Right renal cortex interstitium (tissue), 3 donors: ENCODE measurements at places on chromosomes 7 and 10.

DNA sequence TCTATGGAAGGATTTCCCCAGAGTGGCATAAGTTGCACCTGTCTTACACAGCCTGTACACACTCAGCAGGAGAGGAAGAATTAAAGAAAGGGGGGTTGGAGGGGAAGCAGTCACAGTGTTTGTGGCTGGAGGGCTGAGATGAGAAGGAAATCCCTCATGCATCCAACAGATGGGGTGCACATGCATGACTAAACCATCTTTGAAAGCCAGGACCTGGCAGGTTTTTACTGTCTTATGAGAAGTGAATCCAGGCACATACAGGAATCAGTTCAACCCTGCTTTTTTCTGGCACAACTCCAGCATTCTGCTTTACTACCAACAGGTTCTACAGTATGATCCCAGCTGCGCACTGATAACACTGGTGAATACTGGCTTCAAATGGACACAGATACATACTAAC, 107.7 kb downstream of the CACNA2D1 start:
- DNase-seq = no peak

DNA sequence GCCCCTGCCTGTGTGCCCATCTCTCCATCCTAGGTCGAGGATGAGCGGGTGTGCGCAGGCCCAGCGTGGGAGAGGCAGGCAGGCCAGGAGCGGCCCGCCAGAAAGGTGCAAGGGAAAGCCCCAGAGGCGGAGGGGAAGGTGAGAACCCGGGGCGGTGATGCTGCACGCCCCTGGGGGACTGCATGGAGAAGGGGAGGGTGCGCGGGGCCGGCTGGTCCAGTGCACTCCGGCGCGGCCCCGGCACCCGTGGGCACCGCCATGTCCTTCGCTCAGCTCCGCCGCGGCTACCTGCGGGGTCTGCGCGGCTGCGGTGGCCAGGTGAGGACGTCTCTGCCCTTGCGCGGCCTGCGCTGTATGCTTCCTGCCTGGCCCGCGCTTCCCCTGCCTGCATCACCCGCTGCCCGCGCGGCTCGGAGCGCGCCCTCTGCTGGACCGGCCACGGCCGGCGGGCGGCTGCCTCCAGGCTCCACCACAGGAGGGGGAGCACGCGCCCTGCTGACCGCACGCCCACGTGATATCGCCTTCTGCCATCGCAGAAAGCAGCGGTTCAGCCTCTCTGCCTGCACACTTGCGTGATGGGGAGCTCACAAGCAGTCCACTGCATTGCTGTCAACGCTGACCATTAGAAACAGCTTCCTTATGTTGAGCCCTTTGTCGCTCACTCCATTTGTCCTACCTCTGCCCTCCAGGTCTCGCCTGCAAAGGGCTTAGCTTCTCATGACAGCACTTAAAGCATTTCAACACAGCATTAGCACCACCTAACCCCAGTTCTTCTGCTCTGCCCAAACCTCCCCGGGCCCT, 73.9 kb downstream of the CXCL12 start:
- peak; percentile 72 for DNase-seq

DNA sequence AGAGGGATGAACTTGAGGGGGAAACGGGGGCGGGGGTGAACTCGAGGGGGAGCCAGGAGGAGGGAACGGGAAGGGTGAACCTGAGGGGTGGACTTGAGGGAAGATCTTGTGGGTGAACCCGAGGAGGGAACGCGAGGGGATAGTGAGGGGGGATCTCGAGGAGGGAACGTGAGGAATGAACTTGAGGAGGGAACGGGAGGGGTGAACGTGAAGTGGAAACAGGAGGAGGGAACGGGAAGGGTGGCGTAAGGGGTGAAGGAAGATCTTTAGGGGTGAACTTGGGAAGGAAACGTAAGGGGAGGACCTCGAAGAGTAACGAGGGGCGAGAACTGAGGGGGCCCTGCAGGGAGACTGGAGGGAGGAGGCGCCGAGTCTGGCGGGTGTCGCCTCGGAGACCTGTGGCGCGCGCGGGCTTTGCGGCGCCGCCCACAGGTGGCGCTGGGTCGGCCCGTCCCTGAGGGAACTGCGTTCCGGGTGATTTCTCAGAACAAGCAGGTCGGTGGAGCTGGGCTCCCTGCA, 651 bp downstream of the MYO3A start:
- no peak for DNase-seq

- DNase-seq = no peak
These were observed 39.4 kb upstream of the TARP start for GRCh38 chr7:38312821-38313220.

DNA sequence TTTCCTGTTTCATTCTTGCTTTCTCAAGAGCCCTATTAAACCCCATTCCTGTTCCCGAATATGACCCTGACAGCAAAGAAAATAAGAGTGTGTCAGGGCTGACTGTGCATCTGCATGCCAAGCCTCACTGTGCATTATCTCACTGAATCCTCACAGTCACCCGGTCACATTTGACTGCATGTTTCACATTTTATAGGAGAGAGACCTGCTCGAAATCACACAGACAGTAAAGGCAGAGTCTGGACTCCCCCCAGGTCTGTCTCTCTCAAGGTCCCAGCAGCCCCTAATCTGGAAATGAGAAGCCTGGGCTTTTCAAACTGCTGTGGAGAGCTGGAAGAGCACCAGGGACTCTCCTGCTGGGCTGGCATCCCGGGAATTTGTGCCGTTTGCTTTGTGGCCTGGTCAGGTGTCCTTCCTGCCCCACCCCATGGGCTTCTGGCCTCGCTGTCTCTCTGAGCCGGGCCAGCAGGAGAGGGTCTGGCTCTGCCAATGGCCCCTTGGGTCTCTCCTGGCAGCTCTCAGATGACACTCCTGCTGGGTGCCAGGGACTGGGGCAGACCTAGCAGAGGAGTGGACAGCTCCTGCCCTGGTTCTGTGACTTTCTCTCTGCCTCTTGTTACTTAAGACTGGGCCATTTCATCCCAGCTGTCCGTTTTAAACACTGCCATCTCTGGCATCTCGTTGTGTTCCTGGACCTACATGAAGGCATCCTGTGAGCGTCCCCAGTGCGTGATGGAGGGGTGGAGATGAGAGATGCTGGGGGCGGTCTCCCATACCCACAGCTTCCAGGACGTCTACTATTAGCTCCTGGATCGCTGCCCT, 173.6 kb downstream of the ARHGAP12 start:
- DNase-seq = no peak

DNA sequence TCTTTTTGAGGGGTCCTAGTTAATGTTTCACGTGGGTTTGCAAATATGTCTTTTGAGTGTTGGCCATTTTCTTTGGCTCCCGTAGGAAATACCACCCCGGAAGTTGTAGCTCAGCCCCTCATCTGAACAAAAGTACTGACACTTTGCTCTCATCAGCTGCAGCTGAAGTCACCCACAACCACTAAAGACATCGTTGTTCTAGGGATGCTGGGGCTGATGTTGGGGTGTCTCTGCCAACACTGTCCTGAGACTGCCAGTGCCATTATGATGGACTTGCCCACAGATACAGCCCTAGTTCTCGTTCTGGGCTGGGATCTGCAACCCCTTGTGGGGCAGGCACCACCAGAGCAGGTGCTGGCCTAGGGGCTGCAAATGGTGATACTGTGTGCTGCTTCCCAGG, 82.6 kb upstream of the ARHGAP21 start:
- no peak for DNase-seq

DNA sequence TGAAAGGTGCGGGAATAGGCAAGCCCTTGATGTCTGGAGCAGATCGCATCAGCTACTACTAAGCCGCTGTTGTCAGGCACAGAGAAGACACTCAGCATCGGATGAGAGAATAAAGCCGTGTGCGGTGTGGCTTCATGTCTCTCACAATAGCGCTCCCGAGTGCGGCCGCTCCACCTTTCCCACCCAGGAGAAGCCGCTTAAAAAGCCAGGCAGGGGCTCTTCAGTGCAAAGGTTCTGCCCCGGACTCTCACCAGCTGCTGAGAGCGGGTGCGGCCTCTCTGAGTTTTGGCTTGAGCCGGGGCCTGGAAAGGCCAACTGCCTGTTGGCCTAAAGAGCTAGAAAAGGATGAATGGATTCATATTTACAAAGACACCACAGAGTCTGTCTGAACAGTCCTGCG, 600.6 kb downstream of the DNAJB6 start:
- DNase-seq = no peak

DNA sequence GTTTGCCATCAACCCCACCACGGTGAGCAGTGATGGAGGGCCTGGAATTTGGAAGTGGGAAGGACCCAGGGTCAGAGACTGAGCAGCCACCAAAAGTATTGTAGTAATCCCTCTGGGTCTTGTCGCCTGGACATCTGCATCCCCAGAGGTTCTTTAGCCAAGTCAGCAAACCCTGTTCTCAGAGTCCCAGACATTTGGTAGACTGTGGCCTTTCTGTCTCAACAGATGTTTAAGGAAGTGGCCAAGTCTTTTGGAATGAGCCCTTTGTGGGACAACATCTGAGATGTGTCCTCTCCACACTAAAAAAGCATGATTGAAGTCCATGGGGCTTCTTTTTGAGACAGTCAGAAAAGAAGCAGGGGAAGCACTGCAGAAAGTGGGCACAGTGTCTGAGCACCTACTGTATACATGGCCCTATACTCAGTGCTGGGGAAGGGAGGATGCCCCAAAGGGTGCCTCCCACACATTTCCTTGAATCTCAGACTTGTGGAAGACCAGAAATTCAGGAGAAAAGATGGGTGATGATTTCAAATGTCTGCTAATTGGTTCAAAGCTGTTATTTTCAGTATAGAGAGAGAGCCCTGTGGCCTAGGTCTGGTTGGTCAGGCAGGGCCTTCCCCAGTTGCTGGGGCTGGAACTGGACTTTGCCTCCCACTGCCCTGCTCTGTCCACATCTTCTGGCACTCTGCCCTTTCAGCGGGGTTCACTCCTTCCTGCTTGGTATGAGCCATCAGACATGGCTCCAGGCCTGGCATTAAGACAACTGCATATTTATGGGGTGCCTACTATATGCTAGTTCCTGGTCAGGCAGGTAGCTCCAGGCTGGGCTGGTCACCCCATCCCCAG, 26.5 kb upstream of the VSIR start:
- DNase-seq = no peak

DNA sequence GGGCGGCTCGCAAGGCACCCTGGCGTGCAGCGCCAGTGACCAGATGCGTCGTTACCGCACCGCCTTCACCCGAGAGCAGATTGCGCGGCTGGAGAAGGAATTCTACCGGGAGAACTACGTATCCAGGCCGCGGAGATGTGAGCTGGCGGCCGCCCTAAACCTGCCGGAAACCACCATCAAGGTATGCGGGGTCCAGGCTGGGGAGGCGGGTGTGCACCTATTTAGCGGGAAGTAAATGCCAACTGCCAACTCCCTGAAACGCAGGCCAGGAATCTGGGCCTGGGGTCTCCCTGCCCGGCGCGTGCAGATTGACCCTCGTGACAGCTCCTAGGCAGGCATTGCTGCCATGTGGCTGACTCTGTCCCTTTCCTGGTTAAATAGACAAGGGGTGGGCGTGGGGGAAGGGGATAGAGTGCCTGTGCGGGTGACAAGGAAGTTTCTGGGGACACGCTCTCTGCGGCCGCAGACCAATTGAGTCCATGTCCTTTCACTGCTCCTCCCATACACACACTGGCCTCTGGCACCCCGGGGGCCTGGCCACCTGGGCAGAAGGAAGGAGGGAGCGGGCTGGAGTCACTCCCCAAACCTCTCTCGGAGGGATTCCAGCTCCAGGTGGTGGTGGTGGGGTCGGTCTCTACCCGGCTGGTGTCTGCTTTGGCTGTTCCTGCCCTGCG, 2.7 kb downstream of the EVX1 start:
- no peak for DNase-seq

DNA sequence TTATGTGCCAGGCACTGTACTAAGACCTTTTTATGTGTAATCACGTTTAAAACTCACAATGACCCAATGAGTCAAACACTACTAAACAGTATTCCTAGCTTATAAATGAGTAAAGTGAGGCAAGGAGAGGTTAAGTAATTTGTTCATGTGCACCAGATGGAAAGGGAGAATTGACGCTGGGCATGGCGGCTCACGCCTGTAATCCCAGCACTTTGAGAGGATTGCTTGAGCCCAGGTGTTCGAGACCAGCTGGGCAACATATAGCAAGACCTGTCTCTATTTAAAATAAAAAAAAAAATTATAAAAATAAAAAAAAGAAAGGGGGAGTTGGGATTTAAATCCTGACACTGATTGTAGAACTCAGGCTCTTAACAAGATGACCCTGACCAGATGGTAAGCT, 46.7 kb upstream of the DLG5 start:
- no peak for DNase-seq

- no peak for DNase-seq
These were observed 6.6 kb downstream of the NPC1L1 start for GRCh38 chr7:44534501-44534900.

DNA sequence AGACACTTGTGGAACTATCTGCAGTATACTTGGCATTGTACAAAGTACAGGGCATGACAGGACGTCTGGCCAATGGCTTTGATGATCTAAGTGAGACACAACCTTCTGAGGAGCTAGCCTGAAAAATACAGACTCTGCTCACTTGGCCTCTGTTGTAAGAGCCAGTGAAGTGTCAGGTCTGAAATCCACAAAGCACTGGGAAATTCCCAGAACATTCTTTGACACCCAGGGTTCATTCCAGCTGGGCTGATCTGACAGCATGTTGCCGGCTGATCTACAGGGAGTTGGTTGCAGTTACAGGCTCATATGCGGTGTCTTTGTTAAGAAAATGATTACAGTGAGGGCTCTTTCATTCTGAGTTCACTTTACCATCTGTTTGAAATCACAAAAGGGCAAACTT, 354.6 kb downstream of the PHF14 start:
- DNase-seq = no peak

- no peak for DNase-seq
These were observed 21.7 kb downstream of the CCM2 start for GRCh38 chr7:45021604-45022296.

GRCh38 chr10:88152728-88153133, 289.3 kb downstream of the PTEN start:
- no peak for DNase-seq

DNA sequence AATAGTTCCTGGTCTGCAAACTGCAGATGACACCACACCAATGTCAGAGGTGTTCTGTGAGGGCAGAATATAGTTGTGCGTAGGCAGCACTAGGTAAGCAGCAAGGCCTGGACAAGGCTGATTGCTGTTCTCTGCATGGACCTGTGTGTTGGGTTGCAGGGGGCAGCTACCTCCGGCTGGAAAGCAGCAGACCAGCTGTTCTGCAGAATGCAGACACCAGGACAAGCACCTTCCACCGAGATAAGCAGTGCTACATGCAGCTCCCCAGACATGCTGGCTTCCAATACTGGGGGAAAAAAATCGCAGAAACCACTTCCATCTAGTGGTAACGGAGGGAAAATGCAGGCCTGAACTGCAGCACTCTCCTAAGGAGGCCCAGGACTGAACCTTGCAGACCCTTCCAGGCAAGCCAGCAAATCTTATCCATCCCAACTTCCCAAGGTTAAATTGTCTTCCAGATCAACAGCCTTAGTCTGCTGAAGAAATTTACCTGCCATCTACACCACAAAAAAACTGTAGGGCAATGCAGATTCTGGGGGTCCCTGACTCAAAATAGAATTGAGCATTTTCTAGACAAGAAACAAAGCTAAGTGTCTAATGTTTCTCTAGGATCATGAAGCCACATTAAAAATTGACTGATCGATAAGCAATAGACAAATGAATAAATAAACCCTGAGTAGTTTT, 50.5 kb upstream of the COBL start:
- no peak for DNase-seq
